Stimulated activated CD8-positive, alpha-beta memory T cell treated with anti-CD3 and anti-CD28 coated beads, Interleukin-7, amount 100 ng/mL, for 24 hours (primary cell): ENCODE measurements at places on chromosomes 7 and 10.

DNA sequence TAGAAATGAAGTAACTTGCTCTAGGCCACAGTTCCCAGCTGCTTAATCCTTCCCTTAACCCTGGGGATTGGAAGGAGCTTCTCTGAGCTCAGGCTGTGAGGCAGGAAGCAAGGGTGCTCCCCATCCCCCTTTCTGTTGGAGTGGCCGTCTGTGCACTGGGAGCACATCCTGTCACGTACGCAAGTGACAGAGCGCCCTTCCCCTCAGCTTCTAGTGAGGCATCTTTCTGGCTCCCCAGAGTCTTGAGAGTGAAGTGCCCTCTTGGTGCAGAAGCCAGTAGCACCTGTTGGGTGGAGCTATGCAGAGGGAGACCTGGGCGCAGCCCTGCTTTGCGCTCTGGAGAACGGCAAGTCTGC is 47.8 kb downstream of the SHH start:
- peak; percentile 8 for DNase-seq

DNA sequence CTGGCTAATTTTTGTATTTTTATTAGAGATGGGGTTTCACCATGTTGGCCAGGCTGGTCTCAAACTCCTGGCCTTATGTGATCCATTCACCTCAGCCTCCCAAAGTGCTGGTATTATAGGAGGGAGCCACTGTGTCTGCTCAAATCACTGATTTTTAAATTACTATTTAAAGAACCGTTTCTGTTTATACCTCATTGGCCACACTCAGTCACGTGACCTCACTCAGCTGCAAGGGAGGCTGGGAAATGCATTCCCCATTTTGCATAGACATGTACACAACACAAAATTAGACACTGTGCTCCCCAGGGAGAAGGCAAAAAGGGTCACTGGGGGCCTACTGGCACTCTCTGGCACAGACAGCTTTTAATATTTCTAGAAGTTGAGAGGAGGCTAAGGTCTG is 13.6 kb upstream of the CALU start:
- DNase-seq, result no peak

GRCh38 chr10:126207313-126207771 is 180.9 kb downstream of the ADAM12 start:
- DNase-seq, result no peak

DNA sequence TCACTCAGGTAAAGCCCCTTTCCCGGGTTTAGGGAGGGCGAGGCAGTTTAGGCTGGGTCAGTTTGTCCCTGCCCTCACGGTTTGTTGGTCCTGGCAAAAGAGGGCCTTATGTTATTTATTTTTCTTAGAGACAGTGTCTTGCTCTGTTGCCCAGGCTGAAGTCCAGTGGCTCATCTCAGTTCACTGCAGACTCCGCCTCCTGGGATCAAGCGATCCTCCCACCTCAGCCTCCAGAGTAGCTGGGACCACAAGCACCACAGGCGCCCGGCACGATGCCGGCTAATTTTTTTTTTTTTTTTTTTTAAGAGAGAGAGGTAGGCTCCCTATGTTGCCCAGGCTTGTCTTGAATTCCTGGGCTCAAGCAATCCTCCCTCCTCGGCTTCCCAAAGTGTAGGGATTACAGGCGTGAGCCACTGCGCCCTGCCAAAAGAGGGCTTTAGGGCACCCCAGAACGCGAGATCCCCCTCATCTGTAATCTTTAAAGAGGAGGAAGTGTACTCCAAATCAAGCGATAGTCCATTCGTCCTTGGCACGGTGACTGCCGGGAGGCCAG is 626 bp upstream of the BMS1 start:
- DNase-seq, result no peak

GRCh38 chr10:76882796-76883195 is 754.8 kb downstream of the KCNMA1 start:
- no peak for DNase-seq

- no peak for DNase-seq
These were observed 60.0 kb downstream of the DLG5 start for GRCh38 chr10:77866598-77866997.

DNA sequence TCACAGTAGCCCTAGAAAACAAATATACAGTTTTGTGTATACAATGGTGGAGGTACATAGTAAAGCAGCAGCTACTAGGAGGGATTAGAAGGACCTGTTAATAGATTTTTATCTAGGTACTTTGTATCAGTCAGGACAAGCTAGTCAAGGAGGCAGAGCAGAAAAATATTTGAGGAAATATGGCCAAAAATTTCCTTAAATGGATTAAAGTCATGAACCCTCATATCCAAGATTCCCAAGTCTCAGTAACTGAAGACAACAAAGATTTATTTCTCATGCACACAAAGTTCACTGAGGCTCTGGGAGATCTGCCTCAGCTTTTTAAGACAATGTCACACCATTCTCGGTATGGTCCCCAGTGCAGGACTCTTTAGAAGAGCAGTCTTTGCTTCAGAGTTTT is 28.1 kb upstream of the ARMC3 start:
- no peak for DNase-seq
